Chondrocyte (in vitro differentiated cells): ENCODE measurements at places on chromosomes 11 and 22. TPM values are rescaled to one million over a fixed set of nuclear protein-coding genes. Genes with fewer than 3 reads are reported as not detected.

DNA sequence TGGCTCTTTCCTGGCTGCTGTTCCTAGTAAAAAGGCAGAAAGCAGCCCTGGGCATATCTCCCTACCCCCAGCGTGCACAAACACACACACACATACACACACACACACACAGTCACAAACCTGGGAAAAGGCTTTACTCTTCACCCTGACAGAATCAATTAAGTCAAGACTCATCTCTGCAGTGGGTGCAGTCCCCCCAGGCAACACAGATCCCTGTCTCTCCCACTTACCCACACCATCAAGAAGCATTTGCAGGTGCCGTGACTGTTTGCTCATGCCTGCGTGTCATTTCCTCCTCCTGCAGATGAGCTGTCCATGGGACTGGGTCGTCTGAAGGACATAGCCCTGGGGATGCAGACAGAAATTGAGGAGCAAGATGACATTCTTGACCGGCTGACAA lies 28.6 kb downstream of the SNAP29 start:
- no peak for DNase-seq
- H3K36me3 ChIP-seq, result peaks cover 29% of the 10 kb centered on the region
- no peaks in the 10 kb centered on the region for H3K27me3 ChIP-seq
- no peak overlapping the region for H3K4me3 ChIP-seq
- peaks cover 4% of the 10 kb centered on the region for H3K4me1 ChIP-seq
- H3K27ac ChIP-seq, result no peak overlapping the region

DNA sequence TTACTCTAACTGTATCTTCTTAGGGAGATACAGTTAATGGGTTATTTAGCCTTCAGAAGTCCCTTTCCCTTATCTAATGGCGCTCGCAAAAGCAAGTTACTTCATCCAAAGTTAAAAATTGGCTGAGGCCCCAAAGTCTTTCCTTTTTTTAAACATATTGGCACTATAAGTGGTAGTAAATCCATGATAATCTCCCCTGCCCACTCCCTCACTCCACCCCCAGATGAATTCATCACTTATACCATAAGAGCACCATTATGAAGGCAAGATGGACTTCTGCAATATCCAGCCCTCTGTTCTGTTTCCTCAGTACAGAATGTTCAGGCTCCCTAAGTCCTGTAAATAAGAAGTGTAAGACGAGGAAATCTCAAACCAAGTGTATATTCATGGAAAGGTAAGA lies 37.7 kb downstream of the CHKA start:
- H3K27me3 ChIP-seq, result no peaks in the 10 kb centered on the region
- no peak for DNase-seq
- H3K27ac ChIP-seq, result no peak overlapping the region
- H3K4me3 ChIP-seq, result no peak overlapping the region

GRCh38 chr22:22756109-22756508 lies 111.7 kb downstream of the GGTLC2 start:
- H3K4me1 ChIP-seq, result no peaks in the 10 kb centered on the region
- no peak overlapping the region for H3K27ac ChIP-seq
- peaks cover 52% of the 10 kb centered on the region for H3K27me3 ChIP-seq
- H3K4me3 ChIP-seq, result no peak overlapping the region
- H3K36me3 ChIP-seq, result no peaks in the 10 kb centered on the region
- no peak for DNase-seq

- H3K36me3 ChIP-seq, result no peaks in the 10 kb centered on the region
- no peak overlapping the region for H3K4me3 ChIP-seq
- peaks cover 17% of the 10 kb centered on the region for H3K4me1 ChIP-seq
- no peaks in the 10 kb centered on the region for H3K27me3 ChIP-seq
- DNase-seq, result no peak
Measured at GRCh38 chr11:46832511-46833214, 13.4 kb downstream of the CKAP5 start.

DNA sequence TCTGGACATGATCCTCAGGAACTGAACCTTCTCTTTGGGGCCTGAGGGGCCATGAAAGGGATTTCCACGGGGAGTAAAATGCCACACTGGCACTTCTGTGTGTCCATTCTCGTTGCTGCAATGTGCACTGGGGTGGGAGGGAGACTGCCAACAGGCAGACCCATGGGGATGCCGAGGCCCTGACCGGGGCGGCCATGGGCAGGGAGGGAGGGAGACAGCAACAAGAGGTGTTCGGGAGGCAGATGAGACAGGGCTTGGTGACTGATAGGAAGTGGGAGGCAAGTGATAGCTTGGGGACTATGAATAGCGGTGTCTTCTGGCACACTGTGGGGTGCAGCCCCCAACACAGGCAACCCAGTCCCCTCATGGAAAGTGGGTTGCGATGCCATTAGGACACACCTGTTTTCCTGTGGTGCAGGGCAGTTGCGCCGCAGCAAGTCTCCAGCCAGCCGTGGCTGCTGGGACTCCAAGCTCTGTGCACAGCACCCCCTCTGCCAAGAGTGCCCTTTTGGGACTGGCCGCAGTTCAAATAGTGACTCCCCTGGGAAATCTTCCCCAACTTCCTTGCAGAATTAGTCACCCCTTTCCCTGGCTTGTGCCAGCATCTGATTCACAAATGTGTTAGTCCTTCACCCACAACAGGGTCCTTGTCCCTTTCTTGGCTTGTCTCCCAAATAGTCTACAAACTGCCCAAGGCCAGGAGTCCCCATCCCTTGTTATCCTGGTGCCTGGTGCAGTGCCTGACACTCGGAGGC lies 88.8 kb downstream of the CHST1 start:
- DNase-seq, result no peak
- no peak overlapping the region for H3K4me3 ChIP-seq
- H3K27ac ChIP-seq, result no peak overlapping the region

DNA sequence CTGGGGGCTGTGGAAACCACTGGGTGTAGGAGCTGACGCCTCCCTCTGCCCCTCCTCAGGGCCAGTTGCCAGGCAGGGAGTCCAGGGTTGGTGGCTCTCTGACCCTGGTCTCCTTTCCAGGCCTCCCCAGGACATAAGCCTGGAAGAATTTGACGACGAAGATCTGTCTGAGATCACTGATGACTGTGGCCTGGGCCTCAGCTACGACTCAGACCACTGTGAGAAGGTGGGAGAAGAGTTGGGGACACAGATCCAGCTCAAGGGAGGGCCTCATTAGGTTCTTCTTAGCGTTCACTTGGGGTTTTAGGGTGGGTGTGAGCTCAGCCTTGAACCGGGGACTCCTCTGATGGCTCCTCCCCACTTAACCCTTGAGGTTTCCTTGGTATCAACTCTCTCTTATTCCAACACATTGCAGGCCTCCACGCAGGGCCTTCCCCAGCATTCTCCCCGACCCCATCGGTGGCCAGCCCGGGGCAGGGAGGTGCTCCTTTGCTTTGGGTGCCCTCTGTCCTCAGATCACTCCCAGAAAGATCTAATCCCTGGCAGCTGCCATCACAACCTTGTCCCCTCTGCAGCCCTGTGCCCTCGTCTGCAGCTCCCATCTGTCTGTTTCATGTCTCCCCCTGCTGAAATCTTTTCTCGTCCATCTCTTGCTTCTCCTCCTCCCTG lies 1.2 kb downstream of the MAPK8IP2 start:
- peaks cover 9% of the 10 kb centered on the region for H3K4me1 ChIP-seq
- H3K27ac ChIP-seq, result no peak overlapping the region
- no peak for DNase-seq
- peaks cover 4% of the 10 kb centered on the region for H3K36me3 ChIP-seq

DNA sequence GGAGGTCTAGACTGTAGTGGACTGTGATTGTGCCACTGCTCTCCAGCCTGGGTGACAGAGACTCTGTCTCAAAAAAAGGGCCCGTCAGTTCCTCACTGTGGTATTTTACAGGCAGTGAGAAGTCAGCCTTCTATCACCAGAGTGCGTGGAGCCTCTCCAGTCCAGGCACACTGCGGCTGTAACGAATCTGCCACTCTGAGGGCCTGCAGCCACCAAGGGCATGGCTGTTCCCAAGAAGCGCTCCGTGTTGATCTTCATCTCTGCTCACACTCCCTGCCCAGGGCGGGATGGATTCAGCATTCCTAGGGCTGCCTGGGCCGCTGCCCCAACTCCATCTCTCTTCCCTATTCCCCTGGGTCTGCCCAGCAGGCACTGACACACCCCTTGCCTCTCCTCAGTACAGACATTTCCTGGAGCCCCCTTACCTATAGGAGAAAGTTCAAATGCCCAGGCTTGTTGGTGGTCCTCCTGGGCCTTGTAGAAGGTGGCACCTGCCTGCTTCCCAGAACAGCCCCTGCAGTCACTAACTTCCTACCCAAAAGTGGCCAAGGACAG lies 148.4 kb downstream of the CACNA1I start:
- no peak overlapping the region for H3K4me3 ChIP-seq
- H3K4me1 ChIP-seq, result no peaks in the 10 kb centered on the region
- peaks cover 22% of the 10 kb centered on the region for H3K27me3 ChIP-seq
- H3K36me3 ChIP-seq, result no peaks in the 10 kb centered on the region
- no peak for DNase-seq
- no peak overlapping the region for H3K27ac ChIP-seq

GRCh38 chr11:69968396-69969347 lies 109.4 kb upstream of the ANO1 start:
- DNase-seq, result no peak
- H3K4me3 ChIP-seq, result no peak overlapping the region
- no peak overlapping the region for H3K27ac ChIP-seq
- peaks cover 6% of the 10 kb centered on the region for H3K4me1 ChIP-seq
- peaks cover 3% of the 10 kb centered on the region for H3K36me3 ChIP-seq

DNA sequence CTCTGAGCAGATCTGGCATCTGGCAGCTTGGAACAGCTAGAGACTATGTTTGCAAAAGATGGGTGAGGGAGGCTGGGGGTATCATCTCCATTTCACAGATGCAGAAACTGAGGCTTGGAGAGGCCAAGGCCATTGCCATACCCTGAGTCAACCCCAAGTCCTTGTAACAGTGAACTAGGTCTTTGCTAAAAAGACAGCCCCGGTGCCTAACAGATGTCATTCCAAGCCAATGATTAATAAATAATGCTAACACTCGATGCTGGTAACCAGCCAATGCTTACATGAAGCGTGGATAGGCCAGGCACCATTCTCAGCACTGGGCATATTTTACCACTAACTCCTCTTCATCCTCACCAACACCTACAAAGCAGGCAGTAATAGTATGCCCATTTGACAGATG lies 164.0 kb downstream of the MN1 start:
- H3K27me3 ChIP-seq, result no peaks in the 10 kb centered on the region
- H3K4me3 ChIP-seq, result no peak overlapping the region
- peaks cover 51% of the 10 kb centered on the region for H3K4me1 ChIP-seq
- DNase-seq, result no peak
- peak overlapping the region; percentile 62 for H3K27ac ChIP-seq
- no peaks in the 10 kb centered on the region for H3K36me3 ChIP-seq

DNA sequence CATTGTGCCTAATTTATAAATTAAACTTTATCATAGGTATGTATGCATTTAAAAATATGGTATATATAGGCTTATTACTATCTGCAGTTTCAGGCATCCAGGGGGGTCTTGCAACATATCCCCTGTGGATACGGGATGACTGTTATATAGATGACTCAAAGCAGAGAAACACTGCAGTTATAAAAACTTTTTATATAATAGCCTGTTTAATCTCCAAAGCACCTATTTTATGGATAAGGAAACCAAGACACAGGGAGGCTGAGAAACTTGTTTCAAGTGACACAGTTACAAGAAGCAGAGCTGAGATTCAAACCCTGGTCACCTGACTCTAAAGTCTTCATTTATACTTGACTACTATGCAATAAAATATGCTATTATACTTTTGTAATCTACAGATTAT lies 897.7 kb downstream of the KCNA4 start:
- H3K36me3 ChIP-seq, result no peaks in the 10 kb centered on the region
- H3K4me1 ChIP-seq, result peaks cover 26% of the 10 kb centered on the region
- H3K27me3 ChIP-seq, result no peaks in the 10 kb centered on the region

- H3K27me3 ChIP-seq, result no peaks in the 10 kb centered on the region
- H3K4me3 ChIP-seq, result peak overlapping the region; percentile 83
- DNase-seq, result peak; percentile 88
- H3K4me1 ChIP-seq, result peaks cover 38% of the 10 kb centered on the region
- H3K27ac ChIP-seq, result peak overlapping the region; percentile 89
Measured at GRCh38 chr11:776561-777287, 563 bp downstream of the GATD1 start.

GRCh38 chr22:20281891-20282290 lies 13.8 kb upstream of the RTN4R start:
- no peak overlapping the region for H3K27ac ChIP-seq
- H3K36me3 ChIP-seq, result no peaks in the 10 kb centered on the region
- no peaks in the 10 kb centered on the region for H3K4me1 ChIP-seq
- no peak for DNase-seq
- no peak overlapping the region for H3K4me3 ChIP-seq

DNA sequence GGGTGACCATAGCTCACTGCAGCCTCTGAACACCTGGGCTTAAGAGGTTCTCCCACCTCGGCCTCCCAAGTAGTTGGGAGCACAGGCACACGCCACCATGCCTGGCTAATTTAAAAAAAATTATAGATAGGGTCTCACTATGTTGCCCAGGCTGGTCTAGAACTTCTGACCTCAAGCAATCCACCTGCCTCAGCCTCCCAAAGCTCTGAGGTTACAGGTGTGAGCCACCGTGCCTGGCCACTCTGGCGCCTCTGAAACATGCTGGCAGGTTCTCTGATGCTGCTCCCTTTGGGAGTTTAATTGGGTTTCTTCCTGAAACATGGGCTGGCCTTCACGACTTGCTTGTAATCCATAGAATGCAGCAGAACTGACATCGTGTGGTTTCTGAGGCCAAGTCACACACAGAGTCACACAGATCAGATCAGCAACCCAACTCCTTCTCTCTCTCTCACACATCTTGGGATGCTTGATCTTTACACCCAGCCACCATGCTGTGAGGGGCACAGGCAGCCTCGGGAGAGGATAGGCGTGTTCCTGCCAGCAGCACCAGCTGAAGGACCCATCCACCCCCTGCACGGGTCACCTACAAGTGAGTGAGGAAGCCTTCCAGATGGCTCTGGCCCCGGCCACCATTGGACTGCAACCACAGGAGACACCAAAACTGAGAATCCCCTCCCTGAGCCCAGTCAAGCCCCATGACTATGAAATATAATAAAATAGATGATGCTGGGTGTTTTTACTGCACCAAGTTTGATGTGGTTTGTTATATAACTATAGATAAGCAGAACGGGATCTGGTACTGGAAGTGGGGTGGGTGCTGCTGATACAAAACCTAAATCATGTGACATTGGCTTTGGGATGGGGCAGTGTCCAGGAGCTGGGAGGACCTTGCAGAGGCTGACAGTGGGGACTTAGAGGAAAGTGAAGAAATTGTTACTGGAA lies 3.1 kb upstream of the GSC2 start:
- no peak for DNase-seq
- no peak overlapping the region for H3K4me3 ChIP-seq

DNA sequence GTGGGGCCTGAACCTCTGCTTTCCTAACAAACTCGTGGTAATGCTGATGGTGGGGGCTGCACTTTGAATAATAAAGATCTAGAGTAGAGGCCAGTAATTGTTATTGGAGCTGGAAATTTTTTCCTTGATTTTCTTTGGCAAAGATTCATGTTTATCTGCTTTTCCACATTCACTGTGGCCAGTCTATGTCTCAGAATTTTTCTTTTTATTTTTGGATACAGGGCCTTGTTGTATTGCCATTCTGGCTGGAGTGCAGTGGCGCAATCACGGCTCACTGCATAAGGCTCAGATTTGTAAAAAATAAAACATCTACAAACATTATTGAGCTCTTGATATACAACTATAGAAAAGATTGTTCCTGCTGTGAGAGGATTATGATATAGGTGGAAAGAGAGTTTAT lies 1.6 kb downstream of the TMEM135 start:
- H3K27ac ChIP-seq, result peak overlapping the region; percentile 13
- H3K4me3 ChIP-seq, result peak overlapping the region; percentile 97
- H3K36me3 ChIP-seq, result no peaks in the 10 kb centered on the region

The CARD10 gene
- 7.0 to 14.2 TPM (median 13.5 TPM) in 3 replicates for total RNA-seq

The GAL3ST3 gene
- total RNA-seq, result 1.1 to 2.0 TPM (median 1.8 TPM) in 3 replicates

The ME3 gene
- 10.8 to 14.6 TPM (median 14.2 TPM) in 3 replicates for total RNA-seq

The SC5D gene
- total RNA-seq, result 38.9 to 53.4 TPM (median 47.6 TPM) in 3 replicates

The NAALAD2 gene
- total RNA-seq, result 0.23 to 1.7 TPM (median 1.1 TPM) in 3 replicates
